ENCODE measurements at places on chromosomes 7 and 10. TPM values are rescaled to one million over a fixed set of nuclear protein-coding genes. Genes with fewer than 3 reads are reported as not detected.

Gene RAMP3
- total RNA-seq = not detected

Gene IRF5
- total RNA-seq = 12.5 TPM

Gene BTAF1
- 8.6 TPM for total RNA-seq

Gene GJD4
- total RNA-seq = not detected

Gene LRRC61
- 0.20 TPM for total RNA-seq

Gene HMX3
- total RNA-seq = not detected

Gene IFIT2
- total RNA-seq = 2.0 TPM

Gene ACHE
- total RNA-seq = 2.8 TPM

Gene CAMK1D
- total RNA-seq = 6.3 TPM

Gene MSMB
- total RNA-seq = not detected

Gene PI4K2A
- total RNA-seq = 22.4 TPM

Gene ENO4
- 0.14 TPM for total RNA-seq

Gene LRRTM3
- total RNA-seq = not detected

Gene ABCF2
- total RNA-seq = 61.3 TPM

Gene MARVELD1
- total RNA-seq = 50.1 TPM

Gene KCNIP2
- 0.82 TPM for total RNA-seq

Gene RET
- total RNA-seq = 0.83 TPM

Gene FBXL15
- 6.5 TPM for total RNA-seq

Gene MYL7
- not detected for total RNA-seq

Gene SEMA3A
- 5.8 TPM for total RNA-seq

Gene AOAH
- total RNA-seq = not detected

Gene MRPS33
- 111 TPM for total RNA-seq

Gene GFRA1
- total RNA-seq = 10.0 TPM

Gene CDK1
- total RNA-seq = 89.5 TPM

Gene GIMAP6
- total RNA-seq = not detected

Gene SAP25
- total RNA-seq = 0.39 TPM

Gene KAT6B
- 5.3 TPM for total RNA-seq

Gene OR2A5
- not detected for total RNA-seq

Gene CHAT
- total RNA-seq = not detected

Gene PAPOLB
- total RNA-seq = not detected

Gene IQUB
- total RNA-seq = 0.12 TPM

Gene CLDN4
- total RNA-seq = 5.8 TPM

Gene TMEM229A
- total RNA-seq = not detected

Gene SHTN1
- total RNA-seq = 26.1 TPM
